Anterior cingulate cortex (tissue), 58 donors: ENCODE measurements at places on chromosomes 11 and 22.

GRCh38 chr11:80109652-80110051 is 668.8 kb upstream of the TENM4 start:
- DNase-seq, result no peak

- peak; percentile 49 for DNase-seq
Measured at GRCh38 chr22:29695129-29695926, 24.5 kb upstream of the CABP7 start.

- DNase-seq, result no peak
Measured at GRCh38 chr11:125193841-125194240, 29.3 kb downstream of the PKNOX2 start.

- no peak for DNase-seq
Measured at GRCh38 chr22:37045958-37046357, 5.6 kb upstream of the KCTD17 start.

GRCh38 chr11:126683766-126684728 is 316.5 kb downstream of the KIRREL3 start:
- no peak for DNase-seq

DNA sequence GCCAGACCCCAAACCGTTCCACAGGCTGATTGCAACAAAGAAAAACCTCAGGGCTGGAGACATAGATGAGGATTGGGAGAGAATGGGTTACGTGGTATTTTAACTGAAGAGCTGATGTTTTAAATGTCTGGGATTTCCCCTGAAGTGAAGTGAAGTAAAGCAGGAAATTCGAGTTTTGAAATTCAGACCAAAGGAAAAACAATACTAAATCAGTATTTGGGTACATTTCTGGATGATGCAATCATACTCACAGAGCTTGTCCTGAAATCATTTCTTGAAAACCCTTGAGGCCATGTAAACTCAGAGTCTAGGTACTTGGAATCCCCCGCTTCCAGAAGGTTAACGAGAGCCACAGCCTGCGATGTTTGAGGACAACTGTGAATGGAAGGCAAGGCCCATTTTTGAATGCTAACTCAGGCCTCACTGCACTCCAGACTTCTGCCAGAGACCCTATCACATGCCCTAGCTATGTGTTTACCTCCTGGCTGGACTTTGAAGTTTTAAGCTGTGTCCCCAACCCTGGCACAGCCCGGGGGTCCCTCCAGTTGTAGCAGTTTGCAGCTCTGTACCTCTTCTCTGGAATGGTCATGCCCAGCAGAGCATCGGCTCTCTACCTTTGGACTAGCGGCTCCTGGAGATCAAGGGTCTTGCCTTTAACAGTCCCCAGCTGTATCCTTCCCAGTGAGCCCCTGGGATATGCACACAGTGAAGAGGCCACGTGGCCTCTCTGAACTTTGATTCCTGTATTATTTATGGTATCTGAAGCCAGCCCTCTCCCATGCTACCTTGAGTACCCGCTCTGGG is 5.4 kb upstream of the FTH1 start:
- DNase-seq, result no peak

DNA sequence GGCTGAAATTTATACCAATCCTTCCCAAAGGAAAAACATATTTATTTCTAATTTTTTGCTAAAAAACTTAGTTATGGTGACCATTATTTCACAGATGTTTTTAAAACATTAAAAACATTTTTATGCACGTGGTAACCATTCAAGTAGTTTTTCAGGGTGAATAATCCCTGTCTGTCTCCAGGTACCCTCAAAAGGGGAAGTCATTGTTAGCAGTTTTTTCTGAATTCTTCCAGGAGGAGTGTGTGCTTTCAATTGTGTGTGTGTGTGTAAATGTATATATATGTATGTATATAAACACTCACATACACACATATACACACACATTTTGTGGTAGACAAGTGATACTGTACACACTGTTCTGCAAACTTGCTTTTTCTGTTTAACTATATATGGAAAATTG is 43.9 kb downstream of the MIAT start:
- DNase-seq, result no peak

- no peak for DNase-seq
Measured at GRCh38 chr11:69495441-69496201, 14.2 kb downstream of the LINC01488 start.

GRCh38 chr11:8403310-8403709 is 139.6 kb upstream of the LMO1 start:
- no peak for DNase-seq

GRCh38 chr11:76978239-76978638 is 56.0 kb upstream of the B3GNT6 start:
- DNase-seq, result no peak

DNA sequence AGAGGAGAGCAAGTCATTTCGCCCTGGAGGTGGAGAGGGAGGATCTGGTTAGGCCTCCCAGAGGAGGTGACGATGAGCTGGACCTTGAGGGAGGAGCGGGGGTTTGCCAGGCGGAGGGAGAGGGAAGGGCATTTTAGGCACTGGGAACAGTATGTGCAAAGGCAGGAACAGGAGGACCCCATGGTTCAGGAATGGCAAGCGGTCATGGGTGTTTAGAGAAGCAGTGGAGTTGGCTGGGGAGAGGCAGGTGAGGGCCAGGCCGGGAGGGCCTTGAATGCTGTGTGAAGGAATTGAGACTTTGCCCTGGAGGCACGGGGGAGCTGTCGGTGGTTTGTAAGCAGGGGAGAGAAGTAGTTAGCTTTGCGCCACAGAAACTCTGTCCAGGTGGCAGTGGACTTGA is 10.3 kb downstream of the PRDM11 start:
- no peak for DNase-seq

DNA sequence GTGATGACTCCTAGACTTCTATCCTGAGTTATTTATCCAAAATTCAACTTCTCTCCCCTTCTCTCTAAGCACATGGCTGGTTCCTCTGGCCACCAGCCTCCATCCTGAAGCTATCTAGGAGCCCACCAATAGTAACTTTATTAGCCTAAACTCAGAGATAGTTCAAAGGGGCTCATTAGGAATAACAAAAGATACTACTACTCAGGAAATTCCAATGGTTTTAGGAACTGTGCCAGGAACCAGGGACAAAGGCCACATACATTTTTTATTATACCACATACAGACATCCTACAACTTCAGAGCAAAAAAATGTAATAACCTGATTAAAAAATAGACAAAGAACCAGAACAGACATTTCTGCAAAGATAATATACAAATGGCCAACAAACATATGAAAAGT is 27.9 kb downstream of the SLC25A17 start:
- DNase-seq, result no peak

- DNase-seq, result no peak
Measured at GRCh38 chr22:50469377-50470305, 5.2 kb downstream of the SBF1 start.

DNA sequence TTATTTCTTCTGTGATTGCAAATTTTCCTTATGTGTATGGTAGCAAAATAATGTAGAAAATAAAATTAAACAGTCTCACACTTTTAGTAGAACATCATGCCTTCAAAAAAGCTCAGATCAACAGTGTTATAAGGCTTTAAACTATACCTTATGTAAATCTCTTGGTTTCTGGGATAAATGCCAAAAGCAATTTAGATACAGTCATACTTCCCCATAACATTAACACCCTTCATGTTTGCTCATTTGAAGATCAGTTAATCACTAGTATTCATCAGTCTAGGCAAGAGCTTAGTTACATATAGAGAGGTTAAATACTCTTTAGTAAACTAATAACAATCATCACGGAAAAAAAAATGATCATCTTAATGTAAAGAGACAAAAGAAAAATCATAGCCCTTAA is 421.8 kb upstream of the ANO3 start:
- DNase-seq, result no peak

DNA sequence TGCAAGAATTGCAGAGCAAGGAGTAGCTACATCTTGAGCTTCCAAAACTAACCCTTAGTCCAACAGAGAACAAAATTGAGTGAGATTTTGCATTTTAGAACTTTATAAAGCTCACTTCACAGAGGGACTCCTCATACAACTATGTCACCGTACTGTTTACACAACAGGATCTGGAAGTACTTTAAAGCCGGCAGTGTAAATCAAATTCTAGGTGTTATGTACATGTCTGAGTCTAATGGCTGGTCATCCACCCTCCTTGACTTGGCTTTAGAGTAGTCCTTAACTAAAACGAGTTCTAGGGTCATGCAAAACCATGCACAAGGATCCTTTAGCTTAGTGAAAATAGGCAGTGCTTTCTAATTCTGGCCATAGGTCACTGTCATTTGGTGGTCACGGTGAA is 23.5 kb downstream of the IRAG1 start:
- no peak for DNase-seq
